ENCODE measurements at places on chromosomes 12 and 14.
A peak's percentile ranks its signal among the peaks of the same experiment; 100 is the strongest.

- DNase-seq: no peak
Measured at GRCh38 chr12:113781415-113782198, 184.5 kb downstream of the RBM19 start.

DNA sequence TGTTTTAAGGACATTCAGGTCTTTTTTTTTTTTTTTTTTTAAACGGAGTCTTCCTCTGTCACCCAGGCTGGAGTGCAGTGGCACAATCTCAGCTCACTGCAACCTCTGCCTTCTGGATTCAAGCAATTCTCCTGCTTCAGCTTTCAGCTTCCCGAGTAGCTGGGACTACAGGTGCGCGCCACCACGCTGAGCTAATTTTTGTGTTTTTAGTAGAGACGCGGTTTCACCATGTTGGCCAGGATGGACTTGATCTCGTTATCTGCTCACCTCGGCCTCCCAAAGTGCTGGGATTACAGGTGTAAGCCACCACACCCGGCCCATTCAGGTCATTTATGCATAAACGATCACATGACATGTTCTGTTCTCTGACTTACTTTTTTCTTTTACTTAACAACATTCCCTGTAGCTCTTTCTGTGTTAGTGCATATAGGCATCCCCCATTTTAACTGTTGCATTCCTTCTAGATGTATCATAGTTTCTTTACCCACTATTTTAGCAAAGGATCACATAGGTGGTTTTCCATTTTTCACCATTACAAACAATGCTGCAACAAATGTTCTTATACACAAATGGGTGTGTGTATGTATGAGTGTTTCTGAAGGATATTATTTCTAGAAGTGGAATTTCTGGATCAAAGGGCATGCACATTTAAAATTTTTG lies 74.2 kb downstream of the ARF6 start:
- DNase-seq: no peak

DNA sequence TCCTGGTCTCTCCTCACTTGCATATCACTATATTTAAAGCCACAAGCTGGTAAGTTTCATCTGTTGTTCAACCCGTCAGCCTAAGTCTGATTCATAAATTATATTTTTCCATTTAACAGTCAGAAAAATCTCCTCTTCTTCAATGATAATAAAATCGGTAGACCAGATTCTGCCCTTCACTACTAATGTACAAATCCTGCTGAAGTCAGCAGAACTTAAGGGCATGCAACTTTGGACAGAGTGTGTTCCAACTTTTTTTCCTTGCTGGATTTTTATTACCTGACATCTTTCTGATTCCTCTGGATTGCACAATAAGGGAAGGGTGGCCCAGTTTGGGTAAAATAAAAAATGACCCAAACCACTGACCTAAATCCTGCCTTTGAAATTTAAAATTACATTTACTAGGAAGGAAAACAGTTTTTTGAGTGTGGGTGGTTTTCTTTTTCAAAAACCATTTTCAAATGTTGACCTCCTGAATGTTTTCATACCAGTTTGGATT lies 125.4 kb upstream of the DIO2 start:
- DNase-seq: no peak

DNA sequence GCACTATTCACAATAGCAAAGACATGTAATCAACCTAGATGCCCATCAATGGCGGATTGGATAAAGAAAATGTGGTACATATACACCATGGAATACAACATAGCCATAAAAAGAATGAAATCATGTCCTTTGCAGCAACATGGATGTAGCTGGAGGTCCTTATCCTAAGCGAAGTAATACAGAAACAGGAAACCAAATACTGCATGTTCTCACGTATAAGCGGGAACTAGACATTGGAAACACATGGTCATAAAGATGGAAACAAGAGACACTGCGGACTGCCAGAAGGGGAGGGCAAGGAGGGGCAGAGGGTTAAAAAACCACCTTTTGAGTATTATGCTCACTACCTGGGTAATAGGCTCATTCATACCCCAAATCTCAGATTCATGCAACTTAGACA lies 234.1 kb upstream of the PLXNC1 start:
- no peak for DNase-seq

GRCh38 chr12:50862316-50862715 lies 19.6 kb downstream of the TMPRSS12 start:
- DNase-seq: no peak

GRCh38 chr14:72563676-72564075 lies 330.2 kb downstream of the DPF3 start:
- no peak for DNase-seq

GRCh38 chr14:77923131-77923936 lies 123.4 kb downstream of the ADCK1 start:
- DNase-seq: no peak

GRCh38 chr12:42332301-42333285 lies 6.6 kb downstream of the PPHLN1 start:
- no peak for DNase-seq

DNA sequence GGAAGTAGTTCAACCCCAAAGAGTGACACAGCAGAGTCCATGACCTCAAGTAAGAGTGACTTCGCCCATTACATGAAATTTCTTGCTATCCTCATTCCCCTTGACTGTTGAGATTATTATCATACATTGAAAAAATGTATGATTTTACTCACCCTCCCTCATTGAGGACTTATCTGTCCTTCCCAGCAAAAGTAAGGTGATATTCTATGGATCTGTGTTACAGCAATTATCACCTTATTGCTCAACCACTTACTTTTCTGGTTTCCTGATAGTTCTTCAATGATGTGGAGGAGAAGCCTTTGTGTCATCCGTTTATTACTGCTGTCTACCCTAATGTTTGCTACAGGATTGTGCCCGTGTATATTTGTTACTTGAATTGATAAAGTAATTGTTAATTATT lies 306.2 kb downstream of the TRHDE start:
- no peak for DNase-seq

DNA sequence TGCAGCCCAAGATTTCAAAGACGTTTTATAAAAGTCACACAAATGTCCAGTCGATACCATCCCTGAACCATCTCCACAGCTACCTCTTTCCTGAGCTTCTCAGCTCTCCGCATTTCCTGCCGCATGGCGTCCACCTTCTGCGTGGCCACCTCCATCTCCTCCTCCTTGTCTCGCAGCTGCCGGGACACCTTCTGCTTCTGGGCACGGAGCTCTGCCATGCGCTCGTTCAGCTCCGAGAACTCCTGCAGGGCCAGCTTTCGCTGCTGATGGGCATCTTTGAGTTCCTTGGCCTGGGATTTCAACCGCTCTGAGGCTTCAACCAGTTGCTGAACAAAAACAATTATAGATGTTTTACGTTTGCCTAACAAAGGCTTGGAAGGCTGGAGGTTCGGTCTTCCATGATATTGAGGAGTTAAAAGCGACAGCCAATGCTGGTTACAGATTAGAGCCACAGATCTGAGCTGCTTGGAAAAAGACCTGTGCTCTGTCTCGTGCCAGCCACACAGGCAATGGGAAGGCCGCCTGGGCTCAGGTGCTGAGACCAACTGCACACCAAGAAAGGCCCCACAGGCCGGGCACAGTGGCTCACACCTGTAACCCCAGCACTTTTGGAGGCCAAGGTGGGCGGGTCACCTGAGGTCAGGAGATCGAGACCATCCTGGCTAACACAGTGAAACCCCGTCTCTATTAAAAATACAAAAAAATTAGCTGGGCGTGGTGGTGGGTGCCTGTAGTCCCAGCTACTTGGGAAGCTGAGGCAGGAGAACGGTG lies 49.6 kb downstream of the AMN start:
- DNase-seq: no peak

DNA sequence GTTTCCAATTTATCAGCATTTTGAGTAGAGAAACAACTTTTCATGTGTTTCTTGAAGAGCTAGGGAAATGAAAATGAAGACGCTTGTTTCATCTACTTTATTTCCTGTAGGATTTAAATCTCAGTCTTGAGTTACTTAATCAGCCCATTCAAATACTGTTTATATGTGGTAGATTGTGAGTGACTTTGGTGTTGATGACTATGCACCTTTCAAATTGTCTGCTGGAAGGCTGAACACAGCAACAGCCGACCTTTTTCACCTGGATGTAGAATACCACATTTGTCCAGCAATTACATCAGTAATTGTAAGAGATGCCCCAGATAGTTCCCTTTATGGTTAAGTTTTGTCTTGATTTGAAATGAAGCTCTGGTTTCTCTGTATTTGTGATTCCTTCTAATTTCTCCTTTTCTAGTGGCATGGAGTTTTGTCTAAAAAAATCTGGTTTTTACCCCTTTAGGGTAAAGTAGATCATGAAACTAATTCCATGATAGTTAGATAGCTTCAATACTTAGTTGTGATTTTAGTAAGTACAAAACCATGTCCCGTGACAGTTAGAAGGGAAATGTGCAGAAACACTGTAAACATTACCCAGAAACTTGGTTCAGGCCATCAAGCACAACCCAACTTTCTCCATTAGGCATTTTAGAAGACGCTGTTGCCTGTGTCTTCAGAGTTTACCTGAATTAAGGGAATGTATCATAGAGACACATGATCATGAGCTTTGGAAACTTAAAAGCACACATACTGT lies 165.0 kb downstream of the SRGAP1 start:
- DNase-seq: no peak

- DNase-seq: no peak
Measured at GRCh38 chr12:3140284-3140683, 63.1 kb downstream of the TSPAN9 start.

DNA sequence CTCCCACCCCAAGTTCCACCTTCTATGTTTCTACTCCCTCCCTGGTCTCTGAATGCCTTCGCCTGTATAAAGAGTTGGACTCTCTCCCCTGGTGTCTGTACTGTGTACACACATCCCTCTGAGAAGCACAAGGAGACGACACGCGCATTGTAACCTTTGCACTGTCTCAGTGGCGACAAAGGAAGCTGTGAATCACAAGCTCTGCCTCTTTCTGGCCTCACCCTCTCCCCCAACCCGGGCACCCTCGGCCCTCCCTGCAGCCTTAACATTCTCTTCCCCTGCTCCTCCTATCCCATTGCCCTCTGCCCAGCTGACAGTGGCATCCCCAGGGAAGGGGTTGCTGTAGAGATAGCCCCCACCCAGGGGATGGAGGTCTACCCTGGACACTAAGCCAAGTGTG lies 2.5 kb upstream of the SMARCD1 start:
- no peak for DNase-seq

DNA sequence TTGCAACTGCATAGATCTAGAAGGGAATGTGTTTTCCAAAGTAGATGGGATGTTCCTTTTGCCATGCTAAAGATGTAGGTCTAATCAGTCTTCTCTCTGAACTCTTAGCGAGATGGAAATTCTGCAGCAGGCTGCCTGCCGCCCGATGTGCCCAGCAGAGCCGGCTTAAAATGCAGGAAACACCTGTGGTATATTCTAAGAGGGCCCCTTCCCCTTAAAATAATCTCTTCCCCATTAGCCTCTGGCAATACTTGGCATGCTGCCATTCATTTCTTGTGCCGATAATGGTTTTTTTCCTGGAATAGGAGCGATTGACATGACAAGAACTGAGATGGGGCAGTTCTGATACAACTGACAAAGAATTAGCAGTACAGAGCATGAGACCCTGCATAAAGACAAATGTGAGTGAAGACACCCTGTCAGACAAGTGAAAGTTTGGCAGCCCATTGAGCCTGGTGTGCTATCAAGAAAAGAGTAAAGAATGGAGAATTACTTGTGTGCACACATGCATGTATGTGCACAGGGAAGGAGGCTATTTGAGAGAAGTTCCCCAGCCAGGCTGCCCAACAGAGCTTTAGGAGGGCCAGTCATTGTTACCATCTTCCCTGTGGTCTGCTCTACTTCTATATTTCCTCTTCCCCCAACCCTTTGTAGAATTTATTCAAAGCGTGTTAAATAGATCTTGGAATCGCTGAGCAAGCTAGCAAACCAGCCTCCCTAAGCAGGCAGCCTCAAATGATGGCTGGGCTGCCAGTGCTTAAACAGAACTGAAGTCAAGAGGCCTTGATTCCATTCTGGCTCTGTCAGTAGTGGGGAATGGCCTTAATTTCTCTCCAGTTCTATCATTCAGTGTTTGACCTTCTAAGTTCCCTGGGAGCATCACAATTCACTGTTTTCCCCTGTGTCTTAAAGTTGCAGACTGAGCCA lies 29.6 kb upstream of the NTF3 start:
- DNase-seq: no peak

DNA sequence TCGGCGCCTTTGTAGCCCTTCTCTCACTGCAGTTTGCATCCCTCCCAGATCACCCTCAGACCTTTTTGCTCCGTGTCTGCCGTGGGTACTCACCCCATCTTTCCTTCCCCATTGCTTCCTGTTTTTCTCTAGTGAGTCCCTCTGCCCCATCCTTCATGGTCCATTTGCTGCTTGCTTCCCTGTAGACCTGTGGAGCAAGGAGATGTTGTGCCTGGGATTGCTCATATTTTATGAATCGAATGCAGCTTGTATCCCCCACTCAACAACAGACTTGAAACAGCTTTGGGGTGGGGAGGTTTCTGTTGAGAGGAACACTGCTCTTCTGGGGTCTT lies 661 bp downstream of the DENR start:
- DNase-seq: no peak

GRCh38 chr14:66038618-66039017 lies 447.6 kb upstream of the CCDC196 start:
- no peak for DNase-seq

DNA sequence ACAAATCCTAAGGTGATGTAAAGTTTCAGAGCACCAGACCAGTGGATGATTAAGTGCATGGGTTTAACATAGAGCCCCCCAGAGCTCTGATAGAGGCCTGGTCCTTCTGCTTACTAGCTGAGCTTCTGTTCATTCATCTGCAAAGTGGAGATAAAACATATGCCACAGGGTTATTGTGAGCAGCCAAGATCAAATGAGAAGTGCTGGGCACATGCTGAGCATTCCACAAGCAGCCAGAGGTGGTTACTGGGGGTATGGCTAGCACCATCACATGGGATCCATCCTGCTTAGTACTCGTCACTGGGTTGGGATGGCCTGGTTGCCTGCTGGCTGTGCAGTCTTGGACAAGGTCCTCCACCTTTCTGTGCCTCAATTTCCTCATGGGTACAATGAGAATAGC lies 18.0 kb upstream of the SMUG1 start:
- DNase-seq: no peak

DNA sequence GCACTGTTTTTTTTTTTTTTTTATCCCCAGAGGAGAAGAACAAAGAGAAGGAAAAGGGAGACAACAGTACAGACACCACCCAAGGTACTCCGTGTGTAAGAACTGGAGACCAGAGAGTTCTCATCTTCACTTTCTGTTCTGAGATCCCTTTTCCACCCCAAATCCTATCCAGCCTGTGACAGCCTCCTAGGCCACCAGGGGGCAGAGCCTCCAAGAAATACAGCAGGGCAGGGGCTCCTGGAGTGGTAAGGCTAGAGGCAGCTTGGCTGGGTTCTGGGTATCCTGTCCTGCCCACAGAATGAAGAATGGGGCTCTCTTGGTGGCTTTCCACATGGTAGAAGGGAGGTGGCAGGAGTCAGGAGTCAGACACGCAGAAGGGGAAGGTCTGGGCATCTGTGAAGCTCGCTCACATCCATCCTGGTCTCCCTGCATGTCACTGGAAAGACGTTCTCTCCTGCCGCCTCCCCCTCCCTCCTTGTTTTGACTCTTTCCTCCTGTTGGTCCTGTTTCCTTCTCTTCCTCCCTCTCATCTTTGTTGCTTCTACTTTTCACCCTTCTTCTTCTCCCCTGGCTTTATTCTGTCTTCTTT lies 12.0 kb downstream of the CLSTN3 start:
- DNase-seq: peak; percentile 69

Measured in stimulated activated CD8-positive, alpha-beta memory T cell treated with anti-CD3 and anti-CD28 coated beads, Interleukin-4, amount 100 ng/mL, for 48 hours (primary cell).